NCI-H1092 (cell line): ENCODE measurements at places on chromosomes 7 and 10.

- DNase-seq: no peak
Observed at GRCh38 chr10:97919012-97919411, 69.4 kb downstream of the GOLGA7B start.

GRCh38 chr7:41696323-41696916 lies 6.5 kb downstream of the INHBA start:
- peak; percentile 8 for DNase-seq

DNA sequence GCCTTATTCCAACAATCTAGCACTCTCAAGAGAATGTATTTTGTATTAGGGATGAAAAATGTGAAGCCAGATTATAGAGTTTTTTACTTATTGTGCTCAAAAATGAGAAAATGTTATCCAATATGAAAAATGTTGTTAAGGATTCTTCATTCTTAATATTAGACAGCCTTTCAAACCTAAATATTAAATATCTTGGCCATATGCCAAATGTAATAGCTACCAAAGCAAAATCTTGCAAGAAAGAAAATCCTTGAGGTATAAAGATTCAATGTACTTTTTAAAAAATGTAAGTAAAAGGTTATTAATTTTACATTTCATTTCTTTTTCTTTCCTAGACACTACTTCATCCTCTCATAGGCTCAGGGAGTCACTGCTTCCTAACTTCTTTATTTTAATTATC lies 33.4 kb downstream of the MET start:
- no peak for DNase-seq

DNA sequence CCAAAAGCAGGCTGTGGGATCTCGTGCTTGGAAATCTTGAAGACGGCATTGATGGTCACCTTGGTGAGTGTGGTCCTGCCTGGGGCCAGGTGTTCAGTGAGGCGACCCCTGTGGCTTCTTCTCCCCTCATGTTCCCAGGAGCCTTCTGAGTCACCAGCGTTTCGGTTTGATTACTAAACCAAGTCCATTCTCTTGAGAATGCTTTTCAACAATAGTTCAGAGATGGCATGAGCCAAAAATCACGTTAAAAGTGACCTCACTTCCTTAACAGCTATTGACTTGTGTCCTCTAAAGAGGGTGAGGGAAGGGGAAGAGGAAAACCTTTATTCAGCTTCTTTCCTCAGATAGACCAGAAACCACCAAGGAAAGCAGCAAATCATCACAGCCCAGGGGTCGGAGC lies 315.2 kb downstream of the GATA3 start:
- DNase-seq: no peak

DNA sequence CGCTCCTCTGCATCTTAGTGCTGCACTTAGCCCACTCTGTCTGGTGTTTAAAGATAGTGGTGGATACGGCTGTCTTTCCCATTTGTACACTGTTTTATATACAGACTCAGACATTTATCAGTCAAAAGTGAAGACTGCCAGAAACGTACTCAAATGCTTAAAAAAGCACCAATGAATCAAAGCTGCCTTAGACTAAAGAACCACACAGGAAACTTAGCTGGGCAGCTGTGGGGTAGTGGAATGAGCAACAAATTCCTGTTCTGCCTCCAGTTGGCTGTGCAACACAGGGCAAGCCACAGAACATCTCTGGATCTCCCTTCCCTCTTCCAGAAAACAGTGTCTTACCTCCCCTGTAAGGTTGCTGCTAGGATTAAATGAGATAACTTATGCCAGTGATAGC lies 76.0 kb downstream of the ATXN7L1 start:
- DNase-seq: no peak

- no peak for DNase-seq
Observed at GRCh38 chr10:133282846-133283390, 6.2 kb upstream of the ADAM8 start.

GRCh38 chr10:22932626-22933370 lies 4.9 kb downstream of the ARMC3 start:
- no peak for DNase-seq

DNA sequence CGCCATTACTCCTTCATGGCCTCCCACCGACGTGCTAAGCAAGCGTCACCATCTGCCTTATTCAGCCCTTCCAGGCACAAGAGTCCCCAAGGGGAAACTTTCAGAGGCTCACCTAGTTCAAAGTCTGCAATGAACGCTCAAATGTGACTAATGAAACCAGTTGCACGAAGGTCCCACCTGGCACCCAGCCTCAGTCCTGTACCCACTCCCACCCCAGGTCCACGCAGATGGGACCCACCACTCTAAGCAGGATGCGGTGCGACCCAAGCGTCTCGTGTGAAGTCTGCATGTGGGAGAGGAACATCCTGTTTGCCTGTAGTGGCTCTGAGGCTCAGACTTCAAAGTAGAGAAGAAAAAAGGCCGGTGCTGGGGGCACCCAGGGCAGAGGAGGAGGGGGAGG lies 40.3 kb downstream of the RGS10 start:
- no peak for DNase-seq

- no peak for DNase-seq
Observed at GRCh38 chr10:91462423-91462822, 52.3 kb downstream of the HECTD2 start.

DNA sequence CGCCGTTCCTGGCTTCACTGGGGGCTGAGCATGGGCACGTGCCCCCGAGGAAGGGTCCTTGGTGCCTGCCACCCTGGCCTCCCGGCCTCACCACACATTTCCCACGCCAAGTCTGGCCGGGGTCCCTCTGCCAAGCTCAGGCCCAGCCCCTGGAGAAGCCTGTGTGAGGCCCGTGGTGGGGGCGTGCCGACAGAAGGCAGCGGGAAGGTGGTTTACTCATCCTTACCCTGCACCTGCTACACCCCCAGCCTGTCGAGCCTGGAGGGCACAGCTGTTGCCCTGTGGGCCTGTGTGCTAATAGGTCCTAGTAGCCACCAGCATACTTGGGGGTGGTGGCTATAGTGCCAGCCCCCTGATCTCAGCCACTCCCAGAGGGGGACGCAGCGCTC lies 46.7 kb downstream of the NKX6-2 start:
- DNase-seq: no peak

GRCh38 chr7:77351539-77352004 lies 64.6 kb downstream of the GSAP start:
- no peak for DNase-seq

DNA sequence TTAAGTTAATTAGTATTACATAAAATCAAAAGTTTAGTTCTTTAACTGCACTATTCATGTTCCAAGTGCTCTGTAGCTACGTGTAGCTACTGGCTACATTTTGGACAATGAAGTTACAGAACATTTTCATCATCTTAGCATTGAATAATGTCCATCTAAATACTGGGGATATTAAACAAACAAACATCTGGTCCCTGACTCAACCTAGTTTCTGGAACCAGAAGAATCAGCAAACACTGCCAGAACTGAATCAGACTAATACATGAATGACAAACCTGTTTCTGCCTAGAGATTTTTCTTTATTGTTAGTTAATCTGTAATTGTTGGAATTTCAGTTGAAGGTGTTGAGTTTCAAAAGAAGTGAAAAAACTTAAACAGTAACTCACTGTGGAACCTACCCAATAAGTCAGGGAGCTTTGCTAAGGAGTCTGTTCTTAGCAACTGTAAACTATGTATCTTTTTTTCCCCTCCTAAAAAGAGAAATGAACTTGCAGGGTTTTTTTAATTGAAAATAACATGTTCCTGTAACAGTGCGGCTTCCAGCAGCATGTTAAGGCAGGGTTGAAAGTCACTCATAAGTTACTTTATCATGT lies 58.3 kb downstream of the CDK13 start:
- DNase-seq: no peak

- DNase-seq: no peak
Observed at GRCh38 chr7:106747804-106748203, 86.8 kb upstream of the CCDC71L start.

DNA sequence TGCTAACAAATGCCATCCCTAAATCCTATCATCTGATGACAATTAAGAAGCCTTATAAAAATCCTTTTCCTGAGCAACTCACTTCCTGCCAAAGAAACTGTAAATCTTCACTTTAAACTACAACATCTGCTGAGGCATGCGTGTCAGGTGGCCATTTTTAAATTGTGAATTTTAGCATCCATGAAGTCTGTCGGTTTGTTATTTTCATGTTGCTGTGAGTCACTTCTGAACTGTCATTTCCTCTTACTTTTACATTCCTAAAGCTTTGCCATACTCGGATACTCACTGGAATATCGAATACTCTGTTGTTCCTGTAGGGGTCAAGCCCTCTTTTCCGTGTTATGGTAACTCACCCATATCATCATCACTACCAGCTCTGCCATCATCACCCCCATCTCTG lies 34.3 kb upstream of the TMEM26 start:
- no peak for DNase-seq

GRCh38 chr10:122140941-122141623 lies 130.0 kb upstream of the BTBD16 start:
- DNase-seq: no peak

GRCh38 chr7:128000854-128001265 lies 30.4 kb downstream of the LRRC4 start:
- no peak for DNase-seq

DNA sequence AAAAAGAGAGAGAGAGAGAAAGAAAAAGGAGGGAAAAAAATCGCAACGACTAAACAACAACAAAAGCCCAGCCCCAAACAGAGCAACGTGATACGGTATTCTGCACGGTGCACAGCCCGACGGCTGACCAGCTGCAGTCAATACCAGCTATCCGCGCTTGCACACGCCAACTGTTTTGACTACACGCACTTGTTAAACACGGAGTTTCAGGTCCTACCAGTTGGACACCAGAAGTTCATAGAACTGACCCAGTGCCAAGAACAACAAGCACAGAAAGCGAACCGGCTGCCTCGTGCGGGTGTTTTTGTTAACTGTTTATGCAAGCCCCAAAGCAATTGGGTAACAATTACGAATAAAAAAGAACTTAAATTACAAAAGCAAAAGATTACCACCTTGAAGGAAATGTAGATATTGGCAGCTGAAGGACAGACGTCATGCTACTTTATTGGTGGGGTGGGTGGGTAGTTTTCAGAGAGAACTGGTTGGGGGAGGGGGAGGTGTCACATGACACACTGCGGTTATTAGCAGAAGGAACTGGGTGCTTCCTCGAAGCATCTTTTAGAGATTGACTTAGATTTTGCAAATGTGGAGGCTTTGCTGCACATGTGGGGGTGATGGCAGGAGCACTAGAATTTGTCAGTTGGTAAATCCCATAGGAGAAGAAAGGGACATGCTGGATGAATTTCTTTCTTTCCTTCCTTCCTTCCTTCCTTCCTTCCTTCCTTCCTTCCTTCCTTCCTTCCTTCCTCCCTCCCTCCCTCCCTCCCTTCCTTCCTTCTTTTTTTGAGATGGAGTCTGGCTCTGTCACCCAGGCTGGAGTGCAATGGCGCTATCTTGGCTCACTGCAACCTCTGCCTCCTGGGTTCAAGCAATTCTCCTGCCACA lies 110.6 kb upstream of the EFCAB10 start:
- peak; percentile 36 for DNase-seq

- DNase-seq: no peak
Observed at GRCh38 chr10:22363305-22363704, 18.0 kb downstream of the SPAG6 start.

DNA sequence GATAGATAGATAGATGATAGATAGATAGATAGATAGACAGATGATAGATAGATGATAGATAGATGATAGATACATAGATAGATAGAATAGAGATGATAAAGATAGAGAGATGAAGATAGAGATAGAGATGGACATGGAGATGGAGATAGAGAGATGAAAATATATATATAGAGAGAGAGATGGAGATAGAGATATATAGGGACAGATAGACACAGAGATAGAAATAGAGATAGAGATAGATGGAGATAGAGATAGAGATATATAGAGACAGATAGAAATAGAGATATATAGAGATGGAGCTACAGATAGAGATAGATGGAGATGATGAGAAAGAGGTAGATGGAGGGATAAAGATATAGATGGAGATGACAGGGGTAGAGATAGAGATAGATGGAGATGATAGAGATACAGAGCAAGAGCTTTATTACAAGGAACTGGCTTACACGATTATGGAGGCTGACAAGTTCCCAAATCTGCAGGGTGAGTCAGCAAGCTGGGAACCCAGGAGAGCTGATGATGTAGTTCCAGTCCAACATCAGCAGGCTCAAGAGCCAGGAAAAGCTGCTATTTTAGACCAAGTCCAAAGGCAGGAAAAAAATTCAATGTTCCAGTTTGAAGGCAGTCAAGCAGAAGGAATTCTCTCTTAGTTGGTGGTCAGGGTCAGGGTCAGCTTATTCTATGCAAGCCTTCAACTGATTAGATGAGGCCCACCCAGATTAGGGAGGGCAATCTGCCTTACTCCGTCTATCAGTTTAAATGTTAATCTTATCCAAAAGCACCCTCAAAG lies 37.1 kb downstream of the CAV1 start:
- no peak for DNase-seq
